Germinal center (tissue), 1 donor: ENCODE measurements at places on chromosomes 6 and 20.

DNA sequence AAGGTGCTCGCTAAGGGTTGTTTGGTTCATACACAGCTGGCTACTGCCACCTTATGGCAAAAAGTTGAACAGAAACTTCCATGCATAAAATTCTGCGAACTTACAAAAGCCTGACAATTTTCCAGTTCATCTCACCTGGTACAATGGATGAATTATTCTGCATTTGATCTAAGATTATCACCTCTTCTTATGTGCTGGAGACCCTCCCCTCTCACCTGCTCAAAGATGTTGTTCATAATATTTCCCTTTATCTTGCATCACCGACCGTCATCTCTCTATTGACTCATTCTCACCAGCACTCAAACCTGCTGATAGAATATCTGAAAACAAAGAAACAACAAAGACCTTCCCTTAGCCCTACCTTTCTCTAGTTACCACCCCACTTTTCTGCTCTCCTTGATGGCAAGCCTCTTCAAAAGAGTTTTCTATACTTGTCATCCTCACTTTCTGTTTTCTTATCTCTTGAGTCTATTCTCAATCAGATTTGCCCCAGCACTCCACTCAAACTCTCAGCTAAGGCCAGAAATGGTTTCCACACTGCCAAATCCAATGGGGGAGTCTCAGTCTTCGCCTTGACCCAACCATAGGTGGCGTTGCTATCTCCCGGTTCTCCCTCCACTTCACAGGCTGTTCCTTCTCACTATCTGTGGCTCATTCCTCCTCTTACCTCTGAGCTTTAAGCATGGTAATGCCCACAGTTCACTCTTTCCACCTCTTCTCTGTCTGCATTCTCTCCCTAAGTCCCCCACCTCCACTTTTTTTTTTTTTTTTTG is 25.8 kb downstream of the SNRNP48 start:
- peak; percentile 49 for DNase-seq

DNA sequence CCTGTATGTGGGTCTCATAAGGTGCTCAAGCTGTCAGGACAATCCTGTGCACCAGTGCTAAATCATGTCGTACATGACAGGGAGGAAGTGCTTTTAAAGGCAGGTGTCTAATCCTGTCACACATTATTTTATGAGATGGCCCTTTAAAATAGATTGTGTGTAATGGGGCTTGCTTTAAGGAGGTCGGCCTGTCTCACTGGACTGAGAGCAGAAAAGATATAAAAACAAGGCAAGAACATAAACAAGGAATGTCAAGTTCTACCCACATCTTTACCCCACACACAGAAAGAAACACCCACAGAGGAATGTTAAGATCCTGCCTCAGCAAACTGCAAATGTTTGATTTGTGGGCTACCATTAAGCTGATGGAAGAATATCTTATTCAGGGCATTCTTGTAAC is 279.0 kb downstream of the FOXA2 start:
- DNase-seq, result no peak

DNA sequence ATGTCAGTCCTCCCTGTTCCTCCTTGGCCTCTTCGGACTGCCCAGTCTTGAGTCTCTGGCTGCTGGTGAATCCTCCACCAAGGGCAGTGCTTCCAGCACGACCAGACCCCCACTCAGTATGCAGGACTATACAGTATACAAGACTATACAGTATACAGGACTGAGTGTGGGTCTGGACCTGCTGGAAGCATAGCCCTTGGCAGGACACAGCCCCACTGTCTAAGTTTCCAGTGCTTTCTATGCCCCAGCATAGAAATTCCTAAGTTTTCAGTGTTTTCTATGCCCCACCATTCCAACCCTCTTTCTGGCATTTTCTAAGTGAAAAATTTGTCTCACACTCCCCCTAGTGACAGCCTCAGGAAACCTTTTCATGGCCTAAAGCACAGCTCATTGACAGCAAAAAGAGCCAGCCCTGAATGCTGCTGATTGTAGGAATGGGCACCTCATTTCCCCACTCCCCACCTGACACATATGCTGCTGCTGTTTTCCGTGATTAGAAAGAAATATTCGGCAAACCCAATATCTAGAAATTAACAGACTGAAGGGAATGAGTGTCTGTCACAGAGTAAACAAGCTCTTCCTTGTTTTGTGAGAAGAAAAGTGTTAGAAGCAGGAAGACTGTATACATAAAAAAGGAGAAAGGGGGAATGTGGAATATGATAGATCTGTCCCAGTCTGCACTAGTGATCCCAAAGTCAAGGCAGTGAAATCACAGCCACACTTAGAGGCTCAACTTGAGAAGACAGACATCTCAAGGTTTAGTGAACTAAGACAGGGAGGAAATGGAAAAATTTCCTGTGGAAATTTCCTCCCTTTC is 206.9 kb downstream of the IBTK start:
- no peak for DNase-seq

DNA sequence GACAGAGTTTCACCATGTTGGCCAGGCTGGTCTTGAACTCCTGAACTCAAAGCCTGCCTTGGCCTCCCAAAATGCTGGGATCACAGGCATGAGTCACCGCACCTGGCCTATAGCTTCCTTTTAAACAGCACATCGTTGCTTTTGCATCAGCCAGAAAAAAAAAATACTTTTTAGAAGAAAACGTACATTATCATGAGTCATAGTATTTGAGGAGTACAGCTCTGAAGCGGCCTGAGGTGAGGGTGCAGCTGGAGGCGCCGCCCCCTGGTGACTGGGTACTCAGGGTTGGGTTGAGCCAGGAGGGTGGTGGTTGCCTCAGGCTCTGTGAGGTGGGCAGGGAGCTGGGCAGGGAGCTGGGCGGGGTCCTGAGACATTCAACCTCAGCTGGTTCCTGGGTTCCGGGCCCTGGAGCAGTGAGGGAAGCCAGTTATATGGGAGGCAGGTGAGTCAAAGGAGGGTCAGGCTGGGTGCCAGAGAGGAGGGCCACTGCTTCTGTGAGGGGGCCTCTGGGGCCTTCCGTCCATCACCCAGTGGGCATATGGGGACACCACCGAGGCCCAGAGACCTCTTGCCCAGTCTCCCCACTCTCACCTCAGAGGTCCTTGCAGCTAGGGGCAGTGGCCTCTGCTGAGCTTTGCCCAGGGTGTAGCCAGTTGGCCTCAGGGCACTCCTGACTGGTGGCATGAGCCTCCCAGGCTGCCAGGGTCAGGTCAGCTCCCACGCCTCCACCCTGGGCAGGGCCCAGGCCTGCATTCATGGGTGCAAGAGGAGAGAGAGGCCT is 11.7 kb upstream of the ID1 start:
- no peak for DNase-seq

GRCh38 chr20:9214685-9215084 is 145.8 kb downstream of the PLCB4 start:
- no peak for DNase-seq

DNA sequence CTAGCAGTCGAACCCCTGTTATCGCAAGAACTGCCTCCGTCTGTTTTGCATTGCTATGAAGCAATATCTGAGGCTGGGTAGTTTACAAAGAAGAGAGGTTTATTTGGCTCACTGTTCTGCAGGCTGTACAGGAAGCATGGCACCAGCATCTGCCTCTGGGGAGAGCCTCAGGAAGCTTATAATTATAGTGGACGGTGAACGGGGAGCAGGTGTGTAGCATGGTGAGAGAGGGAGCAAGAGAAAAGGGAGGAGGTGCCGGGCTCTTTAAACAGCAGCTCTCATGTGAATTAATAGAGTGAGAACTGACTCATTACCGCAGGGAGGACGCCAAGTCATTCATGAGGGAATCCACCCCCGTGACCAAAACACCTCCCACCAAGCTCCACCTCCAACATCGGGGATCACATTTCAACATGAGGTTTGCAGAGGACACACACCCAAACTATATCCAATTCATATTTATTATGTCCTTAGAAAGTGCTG is 172.6 kb upstream of the KCNG1 start:
- DNase-seq, result no peak

- no peak for DNase-seq
Observed at GRCh38 chr6:158642097-158642601, 2.4 kb downstream of the DYNLT1 start.

DNA sequence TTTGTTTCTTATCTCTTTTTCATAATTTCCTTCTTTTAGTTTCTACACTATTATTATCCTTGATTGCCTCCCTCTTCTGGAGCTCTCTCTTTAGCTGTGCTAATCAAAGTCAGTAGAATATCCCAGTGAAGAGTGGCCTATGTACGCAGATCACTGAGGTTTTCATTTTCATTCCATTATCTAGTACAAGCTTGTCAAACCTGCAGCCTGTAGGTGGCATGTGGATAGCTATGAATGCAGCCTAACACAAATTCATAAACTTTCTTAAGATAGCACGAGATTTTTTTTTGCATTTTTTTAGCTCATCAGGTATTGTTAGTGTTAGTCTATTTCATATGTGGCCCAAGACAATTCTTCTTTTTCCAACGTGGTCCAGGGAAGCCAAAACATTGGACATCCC is 825.7 kb upstream of the MAP3K7 start:
- no peak for DNase-seq

- DNase-seq, result no peak
Observed at GRCh38 chr6:14824060-14824459, 421.8 kb upstream of the JARID2 start.

DNA sequence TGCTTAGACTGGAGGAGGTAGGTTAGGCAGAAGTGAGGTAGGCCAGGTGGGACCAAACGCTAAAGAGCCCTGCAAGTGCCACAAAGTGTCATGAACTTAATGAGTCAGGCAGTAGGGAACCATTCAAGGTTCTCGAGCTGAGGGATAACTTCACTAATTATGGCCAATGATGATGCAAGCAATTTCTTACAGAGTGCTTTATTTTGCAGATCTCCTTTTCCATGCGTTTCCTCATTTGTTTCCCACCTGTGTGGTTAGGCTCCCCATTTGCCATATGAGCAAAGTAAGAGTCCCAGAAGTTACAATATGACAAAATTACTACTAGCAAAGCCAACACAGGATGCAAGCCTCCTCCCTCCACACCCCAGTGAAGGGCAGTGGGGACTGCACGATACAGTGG is 36.5 kb upstream of the PSMF1 start:
- no peak for DNase-seq

GRCh38 chr6:137665342-137665934 is 171.2 kb upstream of the OLIG3 start:
- no peak for DNase-seq

- DNase-seq, result no peak
Observed at GRCh38 chr6:35312076-35312800, 14.6 kb downstream of the DEF6 start.

- no peak for DNase-seq
Observed at GRCh38 chr20:13443690-13444089, 195.0 kb downstream of the TASP1 start.

- no peak for DNase-seq
Observed at GRCh38 chr6:121158891-121159290, 175.4 kb downstream of the TBC1D32 start.

GRCh38 chr6:131379948-131380347 is 193.1 kb upstream of the ARG1 start:
- no peak for DNase-seq

- no peak for DNase-seq
Observed at GRCh38 chr6:34030831-34031624, 114.9 kb downstream of the GRM4 start.

- DNase-seq, result no peak
Observed at GRCh38 chr6:167336844-167337630, 12.2 kb downstream of the TTLL2 start.

DNA sequence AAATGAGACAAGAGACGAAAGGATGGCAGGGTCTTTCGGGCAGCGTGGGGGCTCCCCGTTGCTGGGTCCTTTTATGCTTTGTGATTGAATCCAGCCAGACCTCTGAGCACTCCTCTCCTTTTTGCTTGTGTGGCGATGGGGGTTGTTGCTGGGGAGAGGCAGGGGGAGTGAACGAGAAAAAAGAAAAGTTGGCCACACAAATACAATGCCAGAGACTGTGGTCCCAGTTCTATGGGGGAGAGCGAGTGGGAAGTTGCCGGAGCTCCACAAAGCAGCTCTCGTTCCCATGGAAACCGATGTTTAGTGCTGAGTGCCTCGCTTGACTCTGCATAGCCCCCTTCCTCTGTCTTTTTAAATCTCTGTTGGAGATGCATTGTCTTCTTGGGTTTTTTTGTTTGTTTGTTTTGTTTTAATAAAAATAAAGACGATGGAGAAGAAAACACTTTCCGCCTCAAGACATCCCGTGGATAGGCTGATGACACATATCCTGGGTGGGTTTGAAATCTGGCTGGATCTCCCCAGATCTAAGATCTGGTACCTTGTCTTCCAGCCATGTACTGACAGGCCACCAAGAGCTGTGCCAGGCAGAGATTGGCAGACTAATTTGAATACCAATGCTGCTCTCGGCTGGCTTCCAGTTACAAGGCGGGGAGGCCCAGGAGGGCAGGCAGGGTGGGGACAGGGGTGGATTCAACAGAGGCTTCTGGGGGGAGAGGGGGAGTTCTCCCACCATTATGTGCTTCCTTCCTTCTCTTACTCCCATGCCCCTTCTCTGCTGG is 529.3 kb downstream of the QKI start:
- DNase-seq, result no peak

- peak; percentile 84 for DNase-seq
Observed at GRCh38 chr6:37679539-37680476, 17.9 kb downstream of the MDGA1 start.

- DNase-seq, result no peak
Observed at GRCh38 chr6:109019911-109020310, 74.7 kb downstream of the SESN1 start.

GRCh38 chr20:57742507-57743181 is 32.8 kb upstream of the PMEPA1 start:
- no peak for DNase-seq

DNA sequence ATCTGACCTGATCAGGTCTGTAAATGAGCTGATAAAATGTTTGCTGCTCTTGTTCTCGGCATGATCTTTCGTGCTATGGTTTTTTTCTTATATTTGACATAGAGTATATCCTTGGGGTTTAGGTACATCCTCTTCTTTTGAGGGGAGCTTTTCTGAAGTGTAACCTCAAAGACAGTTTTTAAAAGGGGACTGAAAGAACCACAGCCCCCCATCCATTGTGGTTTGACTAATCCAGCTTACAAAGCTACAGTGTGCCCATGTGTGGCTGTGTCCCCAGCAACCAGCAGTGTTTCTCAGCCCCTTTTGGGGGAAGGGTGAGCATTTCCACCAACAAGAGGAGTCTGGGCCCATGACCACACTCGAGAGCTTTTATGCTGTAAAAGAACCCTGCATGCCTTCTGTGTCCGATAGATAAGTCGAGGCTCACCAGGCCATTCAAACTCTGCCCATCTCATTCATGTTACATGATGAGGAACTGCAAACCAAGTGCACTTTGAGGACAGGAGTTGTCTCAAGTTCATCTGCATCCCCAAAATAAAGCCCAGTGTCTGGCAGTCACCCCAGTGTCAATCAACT is 266.0 kb downstream of the SLC24A3 start:
- no peak for DNase-seq
